ENCODE measurements at places on chromosomes 7 and 10.

DNA sequence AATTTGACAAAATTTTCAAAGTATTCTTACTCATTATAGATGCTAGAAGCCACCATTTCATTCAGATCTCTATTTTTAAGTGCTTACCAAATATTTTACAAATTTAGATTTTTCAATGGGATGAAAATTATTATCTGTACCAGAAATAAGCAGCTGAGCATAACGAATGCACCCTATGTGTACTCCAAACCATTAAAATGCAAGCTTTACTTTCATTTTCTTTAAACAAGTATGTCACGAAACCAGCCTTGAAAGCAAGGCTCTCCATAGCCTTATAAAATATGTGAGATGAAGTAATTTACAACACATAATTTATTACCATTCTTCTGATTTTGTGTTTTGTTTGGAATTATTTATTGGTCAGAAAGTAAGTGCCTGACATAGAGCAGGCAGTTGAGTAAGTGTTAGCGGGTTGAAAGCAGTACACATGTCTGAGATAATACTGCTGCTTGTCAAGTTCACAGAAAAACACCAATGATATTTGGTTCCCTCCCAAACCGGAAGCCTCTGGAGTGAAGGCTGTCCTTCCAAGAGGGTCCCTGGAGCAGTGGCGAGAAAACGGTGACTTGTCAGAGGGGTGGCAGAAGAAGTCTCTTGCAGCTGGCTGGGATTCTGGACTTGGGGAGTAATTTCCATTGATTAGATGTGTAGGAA, 322.7 kb upstream of the PFKP start:
- no peak for DNase-seq

DNA sequence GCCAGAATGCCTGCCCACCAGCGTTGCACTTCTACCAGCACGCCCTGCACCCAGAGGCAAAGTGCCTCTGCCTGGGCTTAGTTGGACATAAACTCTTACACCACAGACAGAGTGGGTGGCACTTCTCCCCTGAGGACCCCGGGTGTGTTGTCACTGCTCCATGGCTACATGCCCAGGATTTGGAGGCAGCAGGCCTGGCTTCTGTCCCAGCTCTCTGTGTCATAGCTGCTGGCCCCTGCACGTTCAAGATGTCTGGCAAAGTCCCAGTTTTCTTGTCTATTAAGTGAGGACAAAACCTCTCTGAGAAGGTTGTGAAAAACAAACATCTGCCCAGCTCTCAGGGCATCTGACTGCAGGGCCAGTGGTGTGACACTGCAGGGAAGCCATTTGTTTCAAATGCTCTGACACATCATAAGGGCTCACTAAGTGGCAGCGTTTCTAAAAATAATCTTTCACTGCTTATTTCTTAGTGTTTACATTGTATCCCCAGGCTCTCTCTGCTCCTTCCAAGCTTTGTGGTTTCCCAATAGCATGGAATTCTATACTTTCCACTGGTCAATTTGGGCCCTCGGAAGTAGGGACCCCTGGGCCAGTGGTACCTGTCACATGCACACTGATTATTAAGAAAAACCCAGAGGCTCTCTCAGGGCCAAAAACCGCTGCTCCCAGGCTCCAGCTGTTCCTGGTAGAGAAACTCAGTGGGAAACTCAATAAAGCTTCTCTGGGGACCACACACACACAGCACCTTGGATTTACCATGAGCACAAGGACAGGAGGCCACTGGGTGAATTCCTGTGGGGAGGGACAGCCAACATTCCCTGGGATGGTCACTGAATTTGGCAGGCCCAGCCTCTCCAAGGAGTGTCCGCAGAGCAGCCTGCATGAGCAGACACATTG, 86.2 kb upstream of the ANLN start:
- DNase-seq = peak; percentile 85

DNA sequence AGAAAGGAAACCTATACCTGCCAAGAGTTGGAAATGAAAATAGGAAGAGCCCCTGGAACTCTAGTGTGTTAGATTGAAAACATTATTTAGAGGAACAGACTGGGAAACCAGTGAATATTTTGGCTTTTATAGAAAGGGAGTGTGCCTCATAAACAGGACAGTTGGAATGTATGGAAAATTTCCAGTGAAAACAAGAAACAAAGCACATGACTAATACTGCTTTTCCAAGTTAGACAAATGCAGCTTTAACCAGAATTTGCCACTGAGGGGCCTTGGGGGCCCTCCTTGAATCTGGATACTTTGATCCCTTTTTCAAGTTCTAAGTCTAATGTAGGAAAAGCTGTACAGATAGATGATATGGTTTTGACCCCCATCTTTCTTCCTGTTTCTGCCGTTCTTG, 21.2 kb downstream of the ITGB8 start:
- DNase-seq = no peak

DNA sequence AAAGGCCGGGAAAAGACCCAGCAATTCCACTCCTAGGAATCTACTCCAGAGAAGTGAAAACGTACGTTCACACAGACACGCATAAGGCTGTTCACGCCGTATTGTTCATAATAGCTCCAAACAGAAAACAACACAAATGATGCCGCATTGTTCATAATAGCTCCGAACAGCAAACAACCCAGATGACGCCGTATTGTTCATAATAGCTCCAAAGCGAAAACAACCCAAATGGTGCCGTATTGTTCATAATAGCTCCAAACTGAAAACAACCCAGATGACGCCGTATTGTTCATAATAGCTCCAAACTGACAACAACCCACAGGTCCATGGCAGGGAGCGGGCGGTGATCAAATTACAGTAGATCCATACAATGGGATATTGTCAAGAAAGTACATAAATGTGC, 85.2 kb upstream of the DNAAF5 start:
- no peak for DNase-seq

DNA sequence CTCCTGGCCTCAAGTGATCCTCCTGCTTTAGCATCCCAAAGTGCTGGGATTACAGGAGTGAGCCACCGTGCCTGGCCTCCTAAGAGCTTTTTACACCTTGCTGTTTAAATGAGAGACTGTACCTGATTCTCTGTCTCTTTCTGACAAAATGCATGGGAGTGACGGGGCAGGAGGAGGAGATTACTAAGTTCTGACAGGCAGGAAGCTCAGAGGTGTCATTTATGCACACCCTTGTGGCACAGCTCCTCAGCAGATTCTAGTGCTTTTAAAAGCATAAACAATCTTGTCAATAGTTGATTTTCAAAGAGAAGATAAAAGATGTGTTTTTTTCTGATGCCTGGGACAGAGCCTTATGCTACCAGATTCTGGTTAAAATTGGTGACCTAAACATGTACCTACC, 39.7 kb upstream of the STEAP4 start:
- DNase-seq = no peak

DNA sequence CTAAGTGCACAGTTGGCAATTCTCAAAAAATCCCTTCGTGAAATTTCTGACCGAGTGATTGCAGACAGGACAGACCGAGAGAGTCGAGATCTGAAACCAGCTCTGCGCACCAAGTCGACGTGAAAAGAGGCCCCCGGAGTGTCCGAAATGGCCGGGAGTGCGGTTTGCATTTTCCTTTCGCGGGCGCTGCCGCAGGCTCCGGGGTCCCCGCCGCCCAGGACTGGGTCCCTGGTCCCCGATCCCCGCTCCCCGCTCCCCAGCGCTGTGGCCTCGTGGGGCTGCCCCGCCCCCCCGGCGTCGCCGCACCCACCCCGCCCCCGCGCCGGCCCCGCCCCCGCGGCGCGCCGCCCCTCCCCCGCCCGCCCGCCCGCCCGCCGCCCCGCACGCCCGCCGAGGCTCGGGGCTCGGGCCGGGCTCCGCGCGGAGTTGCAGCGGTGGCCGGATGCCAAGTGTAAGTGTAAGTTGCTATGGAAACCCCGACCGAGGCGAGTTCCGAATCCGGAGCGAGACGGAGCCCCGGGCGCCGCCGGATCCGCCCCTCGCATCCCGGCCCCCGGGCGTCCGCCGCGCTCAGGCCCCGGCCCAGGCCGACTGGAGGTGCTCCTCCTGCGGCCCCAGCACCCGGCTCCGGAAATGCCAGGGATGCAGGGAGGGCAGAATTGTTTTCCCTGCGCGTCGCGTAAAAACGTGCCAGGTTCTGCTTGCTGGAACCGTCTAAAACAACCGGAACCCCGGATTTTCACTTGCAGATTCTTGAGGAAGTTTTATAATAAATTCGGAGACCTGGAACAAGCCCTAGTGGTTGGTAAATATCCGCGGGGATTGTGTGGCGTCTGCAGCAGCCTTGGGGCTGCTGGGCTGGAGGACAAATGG, 4.6 kb downstream of the BMI1 start:
- DNase-seq = peak; percentile 87

- no peak for DNase-seq
These were observed 22.9 kb upstream of the AQP1 start for GRCh38 chr7:30888747-30889146.

DNA sequence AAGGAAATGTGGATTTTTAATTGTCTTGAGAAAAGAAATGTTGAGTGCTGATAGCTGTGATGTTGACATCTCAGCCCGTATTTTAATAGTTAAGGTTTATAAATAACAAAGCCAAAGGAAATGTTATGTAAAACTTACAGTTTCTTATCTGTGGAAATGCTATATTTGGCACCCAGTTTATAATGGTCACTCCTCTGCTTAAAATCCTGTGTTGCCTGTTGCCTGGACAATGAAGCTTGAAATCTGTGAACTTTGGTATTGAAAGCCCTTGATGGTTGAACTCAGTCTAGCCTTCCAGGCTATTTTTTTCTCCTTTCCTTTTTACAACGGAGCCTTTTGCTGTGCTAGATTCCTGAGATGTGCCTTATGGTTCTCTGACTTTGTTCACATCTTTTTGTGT, 46.5 kb downstream of the MCU start:
- no peak for DNase-seq

DNA sequence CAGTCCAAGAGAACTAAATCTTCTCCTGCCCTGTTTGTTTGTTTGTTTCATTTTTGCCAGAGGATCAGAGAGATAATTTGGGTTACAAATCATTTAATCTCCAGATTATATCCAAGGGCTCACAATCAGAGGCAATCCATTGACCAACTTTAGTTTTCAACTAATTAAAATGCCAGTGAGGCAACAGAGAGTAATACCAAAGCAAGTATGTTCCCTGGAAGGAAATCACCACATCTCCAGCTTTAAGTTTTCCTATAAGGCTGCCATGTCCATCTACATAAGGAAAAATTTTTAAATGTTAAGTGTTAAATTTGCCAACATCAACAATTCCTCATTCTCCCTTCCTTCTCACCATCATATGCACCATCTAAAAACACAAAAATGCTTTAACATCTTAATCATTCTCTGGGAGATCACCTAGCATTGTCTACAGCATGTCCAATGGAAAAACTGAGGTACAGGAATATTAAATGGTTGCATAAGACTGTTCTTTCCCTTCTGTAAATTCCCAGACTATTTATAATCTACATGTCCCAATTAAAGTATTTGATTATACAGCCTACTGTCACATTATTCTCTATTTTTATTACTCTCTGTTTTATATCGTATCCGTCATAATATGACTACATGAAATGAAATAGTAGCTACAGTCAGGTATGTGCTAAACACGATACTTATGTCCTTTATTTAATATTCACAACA, 14.1 kb downstream of the USP54 start:
- no peak for DNase-seq

GRCh38 chr10:76408646-76409045, 977.2 kb downstream of the LRMDA start:
- DNase-seq = no peak

DNA sequence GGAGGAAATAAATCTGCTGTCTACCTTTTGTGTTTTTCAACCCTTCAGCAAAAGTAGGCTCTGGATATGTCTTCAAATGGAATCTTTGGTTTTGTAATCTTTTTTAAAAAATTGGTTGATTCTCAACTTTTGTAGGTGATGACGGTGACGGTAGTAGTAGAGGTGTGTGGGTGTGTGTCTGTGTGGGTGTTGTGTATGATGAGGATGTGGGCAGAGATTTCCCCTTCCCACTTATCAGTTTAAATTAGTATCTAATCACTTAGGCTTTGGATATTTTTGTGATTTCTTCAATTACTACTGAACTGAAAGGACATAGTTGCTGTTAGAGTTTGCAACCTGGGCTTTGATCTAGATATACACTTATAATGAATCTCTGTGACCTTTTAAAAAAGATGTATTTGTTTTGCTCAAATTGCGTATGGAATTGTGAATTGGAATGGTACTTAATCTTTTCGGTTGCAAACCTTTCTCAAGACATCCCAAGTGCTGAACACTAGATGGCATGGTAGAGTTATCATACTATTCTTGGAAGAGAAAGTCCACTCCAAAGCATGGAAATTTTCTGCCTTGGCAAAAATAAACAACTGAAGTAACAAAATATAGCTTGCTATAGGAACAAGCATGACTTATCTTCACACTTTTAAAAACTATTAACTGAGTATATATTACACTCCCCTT, 51.9 kb upstream of the A1CF start:
- DNase-seq = no peak

DNA sequence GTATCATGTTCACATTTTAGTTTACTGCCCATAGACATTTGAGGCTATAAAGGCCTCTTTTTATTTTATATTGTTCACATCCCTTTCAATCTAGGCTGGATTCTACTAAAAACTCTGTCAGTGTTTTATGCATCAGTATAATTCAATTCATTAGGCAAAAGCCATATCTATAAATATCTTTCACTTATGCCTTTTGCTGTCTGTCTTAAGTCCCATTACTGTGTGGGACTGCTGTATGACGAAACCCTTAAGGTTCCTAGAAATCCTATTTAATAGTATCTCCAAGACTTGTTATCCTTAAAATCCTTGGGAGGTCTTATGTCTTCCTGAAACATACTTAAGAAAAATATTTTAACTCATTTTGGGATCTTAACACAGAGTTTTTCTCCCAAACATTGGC, 139.2 kb downstream of the HGF start:
- no peak for DNase-seq

GRCh38 chr7:132099163-132099562, 477.1 kb downstream of the PLXNA4 start:
- no peak for DNase-seq

- no peak for DNase-seq
These were observed 18.1 kb downstream of the SAMD8 start for GRCh38 chr10:75129537-75129936.

DNA sequence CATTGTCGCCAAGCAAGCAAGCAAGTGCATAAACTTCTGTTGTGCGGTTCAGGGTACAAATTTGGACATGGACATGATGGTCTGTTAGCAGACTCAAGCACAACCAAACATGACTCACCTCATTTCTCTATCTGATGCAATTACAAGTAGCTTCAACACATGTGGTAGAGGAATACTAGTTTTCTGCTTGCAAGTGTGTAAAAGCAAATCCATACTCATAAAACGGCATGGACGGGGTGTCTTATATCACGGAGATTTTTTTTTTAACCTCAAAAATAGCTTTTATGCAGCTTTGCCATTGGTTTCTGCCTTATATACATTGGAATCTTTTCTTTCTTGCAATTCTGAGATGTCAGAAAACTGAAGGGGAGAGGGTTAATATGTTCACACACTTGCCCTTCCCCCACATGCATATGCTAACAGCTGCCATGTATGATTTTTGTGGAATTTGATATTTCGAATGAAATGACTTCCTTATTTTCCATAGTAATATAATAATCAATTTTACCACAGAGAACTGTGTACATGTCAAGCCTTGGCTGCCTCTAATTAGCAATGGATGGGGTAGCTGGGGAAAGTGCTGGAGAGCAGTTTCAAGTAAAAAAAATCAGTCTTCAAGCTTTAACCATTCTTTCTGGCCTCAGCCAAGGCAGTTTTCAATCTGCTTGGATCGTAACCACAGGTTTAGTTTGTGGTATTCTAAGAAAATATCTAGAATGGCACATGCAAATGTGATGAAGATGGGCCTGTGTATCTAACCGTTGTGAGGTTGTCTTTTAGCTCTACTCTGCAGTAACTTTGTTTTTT, 106.0 kb upstream of the PDCD4 start:
- DNase-seq = no peak

All from Right ventricle myocardium inferior (tissue), 1 donor.